ENCODE measurements at places on chromosomes 2 and 18. TPM values are rescaled to one million over a fixed set of nuclear protein-coding genes. Genes with fewer than 3 reads are reported as not detected.
A peak's percentile ranks its signal among the peaks of the same experiment; 100 is the strongest.

GRCh38 chr2:21092308-21092869, 31.4 kb upstream of the TDRD15 start:
- DNase-seq = no peak

The NYAP2 gene
- not detected for total RNA-seq

DNA sequence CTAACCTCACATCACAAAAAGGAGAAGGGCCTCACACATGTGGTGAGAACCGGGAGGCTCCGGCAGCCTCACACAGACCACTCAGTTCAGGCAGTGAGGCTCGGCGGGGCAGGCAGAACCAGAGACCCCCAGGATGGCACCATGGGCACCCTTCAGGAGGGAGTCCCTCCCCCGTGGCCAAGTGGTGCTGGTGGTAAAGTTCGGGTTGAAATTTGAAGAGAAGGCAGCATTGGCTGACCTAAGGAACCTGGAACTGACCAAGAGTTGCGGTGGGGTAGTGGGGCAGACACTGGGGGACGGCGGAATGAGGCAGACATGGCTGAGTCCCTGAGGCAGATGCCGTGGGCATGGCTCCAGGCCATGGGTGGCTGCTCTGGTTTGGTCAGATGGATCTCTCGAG, 239.3 kb upstream of the MYT1L start:
- no peak for DNase-seq

The TUBA4B gene
- not detected for total RNA-seq

The IGFBP5 gene
- 1.9 TPM for total RNA-seq

The GPAT2 gene
- total RNA-seq = not detected

- DNase-seq = no peak
Measured at GRCh38 chr18:57211412-57211750, 64.5 kb downstream of the BOD1L2 start.

DNA sequence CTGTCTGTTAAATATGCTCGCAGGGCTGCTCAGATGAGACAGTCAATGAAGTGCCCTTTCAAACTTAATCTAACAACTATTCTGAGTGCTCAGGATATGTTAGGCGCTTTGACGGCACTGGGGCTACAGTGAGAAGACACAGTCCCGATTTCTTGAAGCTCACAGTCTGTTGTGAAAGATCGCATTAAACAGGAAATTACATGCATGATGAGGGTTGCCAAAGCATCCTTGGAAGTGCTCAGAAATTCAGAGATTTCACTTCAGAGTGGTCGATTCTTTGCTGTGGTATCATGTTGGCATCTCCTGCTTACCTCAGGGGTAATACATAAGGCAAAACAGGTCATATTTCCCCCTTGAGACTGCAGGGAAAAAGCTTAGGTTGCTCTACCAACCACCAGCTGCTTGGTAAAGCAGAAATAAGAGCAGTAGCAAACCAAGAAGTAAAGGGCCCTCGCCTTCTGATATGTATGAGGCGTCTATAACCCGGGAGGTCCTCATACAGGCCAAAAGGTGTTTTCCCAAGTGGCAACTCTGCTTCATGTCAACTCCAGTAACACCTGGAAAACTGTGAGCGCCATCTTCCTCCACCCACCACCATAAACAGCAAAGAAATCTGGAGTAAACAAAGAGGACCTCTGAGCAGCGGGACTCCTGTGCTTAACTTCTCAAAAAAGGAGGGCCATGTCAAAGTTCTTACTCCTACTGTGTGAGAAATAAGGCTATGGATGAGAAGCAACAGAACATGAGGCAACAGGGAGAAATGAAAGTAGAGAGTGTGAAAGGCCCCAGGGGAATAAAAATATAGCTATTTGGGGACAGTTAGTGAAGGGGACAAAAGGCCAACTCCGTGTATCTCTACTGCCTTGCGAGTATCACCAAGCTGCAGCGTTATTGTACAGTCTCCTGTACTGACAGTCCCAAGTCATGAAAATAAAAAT, 79.3 kb downstream of the CLHC1 start:
- no peak for DNase-seq

DNA sequence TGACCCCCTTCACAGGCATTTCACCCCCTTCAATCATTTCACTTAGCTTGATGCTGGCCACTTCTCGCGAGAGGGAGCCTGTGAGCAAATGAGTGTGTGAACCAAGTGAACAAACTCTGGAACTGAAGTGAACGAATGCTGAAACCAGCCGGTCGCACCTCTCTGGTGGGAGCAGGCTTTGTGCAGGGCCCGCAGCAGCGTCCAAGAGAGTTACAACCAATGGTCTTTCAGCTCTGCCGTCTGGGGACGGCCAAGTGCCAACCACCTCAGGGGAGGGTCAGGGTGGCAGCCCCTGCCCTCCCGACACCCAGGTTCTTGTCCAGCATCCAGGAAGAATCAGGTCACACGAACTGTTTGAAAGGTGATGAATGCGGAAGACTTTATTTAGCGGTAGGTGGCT, 764.0 kb downstream of the SUCLG1 start:
- no peak for DNase-seq

GRCh38 chr2:216315802-216316603, 56.3 kb downstream of the MARCHF4 start:
- DNase-seq = peak; percentile 73

DNA sequence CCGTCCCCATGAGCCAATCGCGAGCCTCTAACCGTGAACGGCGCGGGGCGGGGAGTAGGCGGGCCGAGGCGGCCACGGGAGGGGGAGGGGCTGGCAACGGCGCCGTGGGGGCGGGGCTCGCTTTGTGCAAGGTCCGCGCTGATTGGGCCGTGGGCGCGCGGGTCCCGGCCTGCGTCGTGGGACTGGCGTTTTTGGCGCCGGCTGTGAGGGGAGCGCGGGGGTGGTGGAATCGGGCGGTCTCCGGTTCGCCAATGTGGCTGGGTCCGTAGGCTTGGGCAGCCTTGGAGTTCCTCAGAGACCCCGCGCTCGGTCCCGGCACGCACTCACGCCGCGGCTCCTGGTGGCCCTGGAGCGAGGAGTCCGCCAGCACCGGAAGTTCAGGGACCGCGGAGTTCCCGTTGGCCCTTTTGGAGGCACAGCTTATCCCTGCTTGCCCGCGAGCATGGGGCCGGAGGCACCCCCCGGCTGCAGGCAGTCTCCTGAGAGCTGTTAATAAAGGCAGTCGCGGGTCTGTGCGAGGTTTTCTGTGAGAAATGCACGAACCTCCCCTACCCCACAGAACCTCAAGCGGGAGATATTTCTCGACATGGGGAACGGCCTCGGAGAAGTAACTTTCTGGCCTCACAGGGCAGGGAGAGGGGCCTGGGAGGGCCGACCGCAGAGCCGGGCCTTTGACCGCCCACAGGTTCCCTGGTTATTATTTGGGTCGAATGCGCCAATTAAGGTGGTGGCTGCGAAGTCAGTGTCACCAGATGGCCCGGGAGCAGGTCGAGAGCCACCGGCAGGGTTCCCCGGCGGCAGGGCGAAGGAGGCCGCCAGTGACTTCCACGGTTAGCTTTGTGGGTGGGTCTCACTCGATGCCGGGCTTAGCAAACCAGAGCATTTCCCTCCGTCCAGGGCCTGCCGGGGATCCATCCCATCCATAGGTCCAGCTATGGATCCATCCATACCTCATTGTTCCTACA, 574 bp upstream of the NCL start:
- DNase-seq = no peak

DNA sequence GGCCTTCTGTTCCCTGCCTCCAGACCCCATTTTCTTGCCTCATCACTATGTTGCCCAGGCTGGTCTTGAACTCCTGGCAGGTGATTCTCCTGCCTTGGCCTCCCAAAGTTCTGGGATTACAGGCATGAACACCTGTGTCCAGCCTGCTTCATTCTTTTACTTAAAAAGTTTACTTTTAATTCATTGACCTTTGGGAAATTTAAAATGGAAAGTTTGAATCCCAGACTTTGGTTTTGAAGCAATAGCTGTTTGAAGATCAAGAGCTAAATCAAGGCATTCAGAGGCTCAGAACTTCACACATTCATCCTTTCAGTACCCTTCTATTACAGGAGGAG, 79.3 kb upstream of the SESTD1 start:
- no peak for DNase-seq

DNA sequence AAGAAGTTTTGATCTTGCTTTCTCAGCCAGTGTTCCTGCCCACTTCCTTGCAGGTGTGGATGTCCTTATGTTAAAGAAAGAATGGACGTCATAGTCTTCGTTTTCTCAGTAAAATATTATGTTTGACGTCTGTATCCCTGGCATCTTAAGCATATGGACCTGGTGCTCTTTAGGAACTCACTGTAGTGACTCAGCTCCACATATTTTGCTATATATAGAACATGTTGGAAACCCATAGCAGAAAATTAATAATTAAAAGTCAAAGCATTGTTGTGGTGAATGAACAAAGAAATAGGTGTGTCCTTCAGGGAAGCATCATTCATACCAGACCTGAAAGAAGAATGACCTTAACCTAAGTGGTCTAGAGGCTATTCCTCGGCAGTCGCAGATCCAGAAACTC, 196.1 kb downstream of the MCFD2 start:
- no peak for DNase-seq

DNA sequence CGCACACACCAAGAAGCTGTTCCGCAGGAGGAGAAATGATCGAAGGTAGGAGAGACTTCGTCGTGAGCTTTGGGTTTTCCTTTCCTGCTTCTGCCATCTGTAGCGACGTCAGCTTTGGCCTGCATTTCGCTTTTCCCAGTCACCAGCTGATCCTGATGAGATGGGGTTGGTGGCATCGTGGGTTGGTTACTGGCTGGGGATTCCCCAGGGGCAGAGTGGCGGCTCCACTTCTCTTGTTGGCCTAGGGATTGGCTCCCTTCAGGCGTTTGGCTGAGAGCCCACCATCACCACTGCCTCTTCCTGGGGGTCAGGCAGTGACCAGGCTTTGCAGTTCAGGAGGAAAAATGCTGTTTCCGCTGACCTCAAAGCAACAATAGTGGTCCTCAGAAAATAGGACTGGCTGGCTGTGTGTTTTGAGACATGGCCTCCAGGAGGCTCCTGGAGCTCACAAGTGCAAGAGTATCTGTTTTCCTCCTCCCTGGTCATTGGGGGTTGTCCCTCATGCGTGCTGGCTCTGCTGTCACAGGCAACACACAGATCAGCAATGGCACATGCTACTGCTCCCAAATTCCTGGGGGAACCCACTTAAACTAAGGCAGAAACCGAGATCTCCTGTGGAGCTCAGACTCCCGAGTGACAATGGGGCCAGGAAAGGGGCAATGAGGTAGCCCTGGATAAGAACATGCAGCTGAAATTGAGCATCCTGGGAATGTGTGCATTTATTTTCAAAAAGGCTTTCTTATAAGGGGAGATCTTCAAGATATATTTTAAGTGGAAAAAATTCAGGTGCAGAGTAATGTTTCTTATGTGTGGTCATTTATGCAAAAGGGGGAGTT, 173.0 kb downstream of the CTIF start:
- peak; percentile 8 for DNase-seq

The ACTG2 gene
- total RNA-seq = 0.23 TPM

DNA sequence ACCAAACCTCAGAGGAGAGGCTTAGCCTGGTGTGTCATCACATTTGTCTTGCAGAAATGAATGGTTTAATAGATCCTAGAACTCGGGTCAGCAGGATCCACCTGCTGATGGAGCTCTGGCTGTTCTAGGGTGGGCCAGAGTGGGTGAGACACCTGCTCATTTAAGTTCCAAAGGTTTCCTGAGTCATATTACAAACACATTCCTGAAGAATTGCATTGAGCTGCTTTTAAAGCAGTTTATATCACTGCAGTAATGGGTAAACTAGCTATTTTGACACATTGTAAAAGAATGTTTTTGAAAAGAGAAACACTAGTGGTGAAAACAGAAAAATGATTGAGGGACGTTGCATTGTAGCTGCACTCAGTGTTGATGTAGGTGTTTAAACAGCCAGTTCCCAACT, 175.3 kb upstream of the TCF4 start:
- DNase-seq = peak; percentile 27

The RASGRP3 gene
- total RNA-seq = 2.6 TPM

DNA sequence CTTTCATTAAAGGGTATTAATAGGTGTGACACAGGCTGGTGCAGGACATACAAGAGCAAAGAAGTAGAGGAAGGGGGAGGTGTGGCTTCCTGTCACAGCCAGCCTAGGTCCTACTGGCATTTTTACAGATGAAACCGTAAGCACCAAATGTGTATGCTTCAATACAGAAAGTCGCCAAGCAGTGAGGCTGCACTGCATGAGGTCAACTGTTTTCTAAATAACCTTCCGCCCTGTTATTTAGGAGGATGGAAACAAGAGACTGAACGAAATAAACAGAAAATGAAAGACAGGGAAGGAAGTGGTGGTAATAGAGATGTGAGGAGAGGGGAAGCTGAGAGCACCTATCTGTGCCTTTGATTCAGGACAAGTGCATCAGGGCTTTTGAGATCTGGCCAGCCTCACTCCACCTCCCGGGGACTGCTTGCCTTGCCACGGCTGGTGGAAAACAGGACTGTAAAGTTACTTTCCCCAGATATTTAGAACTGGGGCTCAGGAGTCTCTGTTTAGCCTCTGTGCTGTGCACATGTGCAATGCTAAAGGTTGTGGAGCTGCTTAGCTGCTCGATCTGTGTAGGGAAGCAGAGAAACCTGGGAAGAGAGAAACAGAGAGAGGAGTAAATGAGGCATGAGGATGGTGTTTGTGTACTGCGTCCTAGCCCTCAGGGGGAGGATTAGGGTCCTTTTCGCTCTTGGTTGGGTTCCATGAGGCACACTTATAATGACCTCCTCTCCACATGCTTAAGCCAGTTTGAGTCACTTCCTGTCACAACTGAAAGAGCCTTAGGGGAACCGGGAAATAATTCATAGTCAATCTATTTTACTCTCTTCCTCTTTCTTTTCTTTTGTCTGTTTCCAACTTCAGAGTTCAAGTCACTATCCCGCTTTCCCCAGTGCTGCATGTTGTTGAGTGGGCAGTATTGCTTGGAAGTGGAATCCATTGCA, 62.3 kb upstream of the BOD1L2 start:
- no peak for DNase-seq

- no peak for DNase-seq
Measured at GRCh38 chr2:98486374-98486981, 41.8 kb downstream of the INPP4A start.

The INPP5D gene
- 0.39 TPM for total RNA-seq

DNA sequence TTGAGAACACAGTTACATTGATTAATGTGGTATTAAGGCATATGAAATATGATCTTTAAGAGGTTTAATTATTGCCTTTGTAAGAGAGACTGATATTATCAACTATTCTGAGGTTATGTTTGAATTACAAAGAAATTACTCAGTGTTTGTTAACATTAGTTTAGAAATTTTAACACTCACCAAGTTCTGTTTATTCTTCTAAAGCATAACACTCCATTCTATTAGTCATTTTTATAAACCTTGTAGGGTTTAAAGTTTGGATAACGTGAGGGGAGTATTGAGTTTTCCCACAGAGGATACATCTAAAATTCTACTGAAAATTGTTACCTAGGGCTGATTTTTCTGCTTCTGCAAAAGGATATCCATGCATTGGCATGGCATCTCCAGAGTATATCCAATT, 7.7 kb downstream of the CCDC178 start:
- no peak for DNase-seq

GRCh38 chr2:220000586-220000985, 373.2 kb downstream of the SLC4A3 start:
- DNase-seq = no peak

The USP34 gene
- total RNA-seq = 91.4 TPM

The RNU2-63P gene
- 14.0 TPM for total RNA-seq

DNA sequence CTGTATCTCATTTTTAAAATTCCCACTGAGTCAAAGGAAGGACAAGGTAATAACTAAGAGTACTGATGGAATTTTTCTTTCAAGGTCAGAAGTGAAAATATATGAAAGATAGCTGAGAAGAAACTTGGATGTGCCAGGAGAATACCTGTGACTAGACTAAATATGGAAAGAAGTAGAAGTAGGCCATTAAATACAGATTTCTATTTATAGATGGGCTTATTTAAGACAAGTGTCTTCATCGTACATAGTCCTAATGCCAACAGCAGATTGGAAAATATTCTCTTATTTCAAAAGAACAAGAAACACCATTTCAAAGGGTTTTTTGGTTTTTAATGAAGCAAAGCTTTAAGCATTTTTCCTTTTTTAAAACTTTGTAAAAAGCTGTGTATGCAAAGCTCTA, 22.0 kb downstream of the UGP2 start:
- DNase-seq = no peak
